ENCODE measurements at places on chromosomes 16 and 17.

- DNase-seq: no peak
These were observed 69.5 kb downstream of the AMFR start for GRCh38 chr16:56355786-56356275.

DNA sequence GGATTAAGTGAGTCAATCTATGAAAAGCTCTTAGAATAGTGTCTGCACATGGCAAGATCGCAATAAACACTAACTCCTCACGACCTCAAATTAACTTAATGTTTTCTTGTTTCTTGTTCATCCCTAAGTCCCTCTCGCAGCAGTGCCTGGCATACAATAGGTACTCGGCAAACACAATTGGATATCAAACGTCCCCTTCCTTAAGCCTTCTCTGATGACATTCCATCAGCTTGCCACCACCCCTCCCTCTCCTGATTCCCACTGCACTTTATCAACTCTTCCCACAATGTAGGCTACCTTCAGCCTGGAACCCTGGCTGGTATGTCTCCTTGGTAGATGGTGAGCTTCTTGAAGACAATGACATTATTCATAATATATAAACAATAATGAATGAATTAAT is 33.3 kb downstream of the CCDC42 start:
- no peak for DNase-seq

DNA sequence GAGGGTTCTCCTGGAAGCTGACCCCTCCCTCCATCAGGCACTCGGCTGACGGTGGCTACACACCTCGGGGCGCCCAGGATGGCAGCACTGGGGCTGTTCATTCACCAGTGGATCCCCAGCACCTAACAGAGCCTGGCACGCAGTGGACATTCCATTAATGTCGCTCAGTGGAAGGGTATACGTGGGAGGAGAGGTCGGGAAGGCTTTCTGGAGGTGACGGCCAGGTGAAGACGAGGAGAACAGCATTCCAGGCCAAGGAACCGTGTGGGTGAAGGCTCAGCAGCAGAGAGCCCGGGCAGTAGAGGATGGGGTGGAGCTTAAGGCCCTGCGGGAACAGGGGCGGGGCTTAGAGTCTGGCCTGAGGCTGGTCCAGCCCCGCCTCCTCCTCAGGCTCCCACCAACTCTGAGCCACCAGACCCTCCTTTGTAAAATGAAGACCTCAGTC is 2.5 kb upstream of the HS3ST6 start:
- DNase-seq: no peak

- DNase-seq: no peak
These were observed 1.2 kb downstream of the RNF167 start for GRCh38 chr17:4941319-4941610.

- DNase-seq: no peak
These were observed 2.2 kb downstream of the BCKDK start for GRCh38 chr16:31110106-31111034.

GRCh38 chr16:15972046-15972868 is 22.8 kb downstream of the ABCC1 start:
- DNase-seq: no peak

- no peak for DNase-seq
These were observed 1.4 kb downstream of the MMD start for GRCh38 chr17:55420067-55420775.

DNA sequence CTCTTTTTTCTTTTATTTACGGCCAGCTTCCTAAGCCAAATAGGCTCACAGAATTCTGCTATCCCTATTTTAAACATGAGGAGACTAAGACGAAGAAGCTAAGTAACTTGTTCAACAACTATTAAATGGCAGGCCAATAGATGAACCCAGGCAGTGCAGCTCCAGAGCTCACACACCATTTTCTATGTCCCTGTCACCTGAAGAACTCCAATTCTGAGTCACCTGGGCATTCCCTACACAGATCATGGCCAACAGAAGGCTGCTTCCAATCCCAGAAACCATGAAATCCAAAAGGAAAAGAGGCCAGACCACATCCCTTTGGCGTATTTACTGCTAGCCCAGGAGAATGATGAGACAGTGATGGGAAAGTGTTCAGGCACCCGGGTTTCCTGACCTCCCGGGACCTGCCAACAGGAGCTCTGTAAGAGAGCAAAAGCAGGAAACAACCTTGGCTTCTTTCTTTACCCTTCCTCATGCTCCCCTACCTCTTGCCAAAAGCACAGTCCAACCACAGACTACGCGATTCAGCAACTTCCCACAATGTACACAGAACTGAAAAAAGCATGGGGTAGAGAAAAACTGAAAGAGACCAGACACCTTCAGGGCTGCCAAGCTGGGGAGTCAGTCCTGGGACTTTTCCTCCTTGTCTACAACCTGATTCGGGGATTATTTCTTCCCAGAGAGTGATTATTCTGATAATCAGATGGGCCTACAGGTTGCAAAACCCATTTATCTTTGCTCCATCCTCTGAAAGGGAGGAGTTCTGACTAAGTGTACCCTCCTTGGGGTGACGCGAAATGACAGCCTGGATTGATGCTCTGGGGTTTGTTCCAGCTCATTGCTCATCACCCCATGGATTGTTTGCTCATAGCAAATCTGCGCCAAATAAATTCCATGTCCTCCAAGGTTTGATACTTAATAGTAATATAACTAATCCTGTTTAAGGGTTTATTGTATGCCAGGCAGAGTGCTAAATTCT is 47.8 kb upstream of the HAS3 start:
- peak; percentile 62 for DNase-seq

- DNase-seq: no peak
These were observed 1.9 kb upstream of the TMEM204 start for GRCh38 chr16:1531638-1531910.

GRCh38 chr16:27929818-27930217 is 133.7 kb downstream of the GSG1L start:
- no peak for DNase-seq

GRCh38 chr17:47324224-47325020 is 667 bp downstream of the EFCAB13 start:
- peak; percentile 21 for DNase-seq

GRCh38 chr17:79047923-79048825 is 24.2 kb downstream of the C1QTNF1 start:
- no peak for DNase-seq

- no peak for DNase-seq
These were observed 28.0 kb downstream of the NXN start for GRCh38 chr17:951325-952132.
